GOT3 (cell line): ENCODE measurements at places on chromosomes 2 and 18.

DNA sequence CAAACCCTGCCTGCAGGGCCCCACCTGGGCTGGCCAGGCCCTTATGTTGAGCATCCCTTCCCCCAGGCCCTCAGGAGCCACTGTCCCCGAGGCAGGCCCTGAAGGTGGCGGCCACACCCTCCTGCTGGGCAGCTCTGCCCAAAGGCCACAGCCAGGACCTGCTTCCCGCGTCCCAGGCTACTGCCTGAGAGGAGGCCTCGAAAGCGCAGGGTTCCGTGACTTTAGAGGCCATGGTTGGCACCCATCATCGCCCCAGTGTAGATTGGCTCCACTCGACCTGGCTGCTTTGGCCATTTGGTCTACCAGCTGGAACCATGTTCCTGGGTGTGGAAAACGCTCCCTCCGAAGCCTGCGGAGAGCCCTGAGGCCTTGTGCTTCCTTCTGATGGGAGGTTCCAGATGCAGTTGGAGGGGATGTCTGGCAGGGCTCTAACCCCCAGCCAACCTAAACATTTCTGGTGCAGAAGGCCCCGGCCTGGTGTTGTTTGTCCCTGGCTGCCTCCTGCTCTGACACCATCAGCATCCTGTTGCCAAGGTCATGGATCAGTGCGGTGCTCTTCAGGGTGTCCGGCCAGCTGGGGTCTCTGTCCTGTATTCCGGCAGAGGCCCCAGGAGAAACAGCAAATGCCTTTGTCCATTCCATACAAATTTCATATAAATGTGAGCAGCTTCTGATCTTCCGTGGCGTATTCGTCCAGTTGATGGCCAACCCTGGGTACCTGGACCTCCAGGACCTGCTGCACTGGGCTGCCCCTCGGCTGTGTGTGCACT, 14.7 kb downstream of the CAPN10 start:
- DNase-seq, result no peak

GRCh38 chr2:191010887-191011885, 2.8 kb downstream of the STAT1 start:
- DNase-seq, result no peak

DNA sequence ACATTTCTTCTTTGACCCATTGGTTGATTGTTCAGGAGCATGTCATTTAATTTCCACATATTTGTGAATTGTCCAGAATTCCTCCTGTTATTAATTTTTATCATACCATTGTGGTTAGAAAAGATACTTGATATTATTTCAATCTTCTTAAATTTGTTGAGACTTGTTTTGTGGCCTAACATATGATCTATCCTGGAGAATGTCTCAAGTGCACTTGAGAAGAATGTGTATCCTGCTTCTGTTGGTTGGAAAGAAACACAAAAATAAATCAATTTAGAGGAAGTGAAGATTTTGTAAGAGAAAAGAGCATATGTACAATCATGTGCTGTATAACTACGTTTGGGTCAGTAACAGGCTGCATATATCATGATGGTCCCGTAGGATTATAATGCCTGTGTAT, 118.6 kb upstream of the CDC42EP3 start:
- no peak for DNase-seq

- no peak for DNase-seq
These were observed 22.9 kb downstream of the SERPINB8 start for GRCh38 chr18:63992751-63993150.

GRCh38 chr2:15074751-15075700, 442.5 kb downstream of the LRATD1 start:
- no peak for DNase-seq

DNA sequence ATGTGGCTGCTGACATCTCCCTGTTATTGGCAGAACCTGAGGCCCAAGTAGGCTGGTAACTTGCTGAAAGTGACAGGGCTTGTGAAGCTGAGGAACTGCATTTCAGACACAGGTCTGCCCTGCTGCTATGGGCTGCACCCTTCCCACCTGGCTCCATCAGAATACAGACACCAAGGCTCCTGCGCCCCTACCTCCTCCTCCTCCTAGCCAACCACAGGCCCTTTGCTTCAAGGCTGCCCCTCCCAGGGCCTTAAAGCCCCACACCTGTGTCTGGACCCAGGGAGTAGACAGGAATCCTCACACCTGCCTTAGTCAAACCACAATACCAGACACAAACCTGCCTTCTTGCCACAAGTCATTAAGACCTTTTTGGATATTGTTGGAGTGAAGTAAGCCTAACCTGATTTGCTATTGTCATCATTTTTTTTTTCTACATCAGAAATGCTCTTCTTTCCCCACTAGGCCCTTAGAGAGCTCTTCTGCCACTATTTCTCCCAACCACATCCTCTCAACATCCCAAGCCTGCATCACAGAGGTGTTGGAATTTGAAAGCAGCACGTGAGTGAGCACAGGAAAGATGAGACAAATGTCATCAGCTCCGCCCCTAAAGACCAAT, 489.7 kb downstream of the EIPR1 start:
- DNase-seq, result no peak

DNA sequence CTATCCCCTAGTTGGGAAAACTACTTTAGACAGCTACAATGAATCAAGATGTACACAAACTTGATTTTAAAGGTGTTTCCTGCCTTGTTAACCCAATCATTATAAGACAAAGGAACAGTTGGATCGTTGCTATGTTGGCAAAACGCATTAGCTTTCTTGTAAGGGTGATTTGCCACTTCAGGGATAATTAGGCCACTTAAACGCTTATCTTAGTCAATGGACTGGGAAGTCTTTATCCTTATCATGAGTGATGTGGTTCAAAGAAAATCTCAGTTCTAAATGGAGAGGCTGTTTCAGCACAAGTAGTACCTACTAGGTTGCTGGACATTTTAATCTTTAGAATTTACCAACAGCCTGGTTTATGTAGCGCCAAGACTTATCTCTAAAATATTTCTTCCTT, 406.1 kb upstream of the MEX3C start:
- no peak for DNase-seq

DNA sequence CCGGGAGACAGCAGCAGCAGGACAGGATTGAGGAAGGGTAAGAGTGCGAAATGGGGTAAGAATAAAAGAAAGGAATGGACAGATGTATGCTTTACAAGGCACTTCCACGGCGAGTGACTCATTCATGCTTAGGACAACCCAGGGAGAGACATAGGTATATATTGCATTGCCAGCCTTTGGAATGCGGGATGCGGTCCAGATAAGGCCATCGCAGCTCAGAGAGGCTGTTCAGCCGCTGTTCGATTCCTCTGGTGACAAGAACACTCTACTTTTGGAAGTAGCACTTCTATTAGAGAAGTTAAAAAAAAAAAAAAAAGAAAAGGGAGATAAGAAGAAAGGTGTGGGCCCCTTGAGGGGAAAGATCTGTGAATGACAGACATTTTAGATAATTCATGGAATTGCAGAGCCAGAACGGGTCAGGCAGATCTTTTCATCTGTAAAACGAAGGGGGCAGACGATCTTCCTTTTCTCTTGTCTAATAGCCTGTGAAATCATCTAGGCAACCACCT, 819 bp upstream of the NCOA1 start:
- DNase-seq, result no peak

GRCh38 chr2:220243571-220243970, 616.1 kb downstream of the SLC4A3 start:
- no peak for DNase-seq

DNA sequence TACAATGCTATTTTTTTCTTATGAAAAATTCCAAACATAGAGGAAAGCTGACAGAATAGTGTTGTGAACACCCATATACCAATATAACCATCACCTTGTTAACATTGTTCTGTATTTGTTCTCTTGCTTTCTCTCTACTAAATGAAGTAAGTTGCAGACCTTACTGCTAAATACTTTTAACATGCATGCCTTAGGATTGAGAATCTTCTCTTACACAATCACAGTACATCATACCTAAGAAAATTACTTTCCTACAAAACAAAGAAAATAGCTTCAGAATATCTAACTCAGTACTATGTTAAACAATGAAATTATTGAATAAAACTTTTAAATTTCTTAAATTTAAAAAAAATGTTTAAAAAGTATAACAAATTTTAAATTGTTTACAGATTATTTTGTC, 136.5 kb downstream of the UBR3 start:
- DNase-seq, result no peak

GRCh38 chr18:28086670-28087552, 90.0 kb downstream of the CDH2 start:
- no peak for DNase-seq

- DNase-seq, result no peak
These were observed 95.0 kb downstream of the DGKD start for GRCh38 chr2:233449081-233449901.
